Adipocyte (in vitro differentiated cells): ENCODE measurements at places on chromosomes 4 and X.

DNA sequence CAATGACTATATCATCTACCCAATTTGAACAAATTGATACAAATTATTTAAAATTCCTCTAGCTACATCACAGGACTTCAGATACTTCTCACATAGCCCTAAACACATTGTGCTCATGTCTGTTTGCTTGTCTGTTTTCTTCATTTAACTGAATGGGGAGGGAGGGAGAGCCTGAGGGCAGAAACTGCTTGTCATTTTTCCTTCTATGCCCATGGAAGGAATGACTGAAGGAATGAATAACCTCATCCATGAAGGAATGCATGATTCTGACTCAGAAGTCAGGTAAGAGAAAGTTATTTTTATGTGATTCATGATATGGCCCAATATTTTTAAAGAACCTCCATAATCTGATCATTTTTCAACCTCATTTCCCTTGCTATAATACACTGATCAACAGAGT, 418.0 kb upstream of the PITX2 start:
- peak; percentile 6 for DNase-seq

DNA sequence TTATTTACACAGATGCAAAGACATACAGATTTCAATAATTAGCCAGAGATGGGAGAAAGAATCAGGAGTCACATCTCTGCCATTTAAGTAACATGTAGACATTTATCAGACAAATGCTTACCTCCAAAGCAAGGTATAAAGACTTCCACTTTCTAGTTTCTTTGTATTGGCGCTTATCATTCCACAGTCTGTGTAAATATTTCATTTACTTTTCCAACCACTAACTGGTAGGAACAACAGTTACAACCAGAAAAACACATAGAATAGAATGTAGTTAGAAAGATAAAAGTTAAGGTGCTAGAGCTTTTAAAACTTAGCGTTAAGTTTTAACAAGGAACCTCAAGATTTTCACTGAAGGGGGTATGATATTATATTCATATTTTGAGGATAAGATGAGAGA, 40.9 kb upstream of the UGT2B4 start:
- DNase-seq = no peak

- DNase-seq = peak; percentile 37
Measured at GRCh38 chr4:81343046-81343445, 128.0 kb upstream of the PRKG2 start.

- no peak for DNase-seq
Measured at GRCh38 chrX:132463411-132463810, 25.4 kb downstream of the MBNL3 start.

GRCh38 chr4:2650276-2650675, 105.9 kb downstream of the TNIP2 start:
- DNase-seq = no peak

DNA sequence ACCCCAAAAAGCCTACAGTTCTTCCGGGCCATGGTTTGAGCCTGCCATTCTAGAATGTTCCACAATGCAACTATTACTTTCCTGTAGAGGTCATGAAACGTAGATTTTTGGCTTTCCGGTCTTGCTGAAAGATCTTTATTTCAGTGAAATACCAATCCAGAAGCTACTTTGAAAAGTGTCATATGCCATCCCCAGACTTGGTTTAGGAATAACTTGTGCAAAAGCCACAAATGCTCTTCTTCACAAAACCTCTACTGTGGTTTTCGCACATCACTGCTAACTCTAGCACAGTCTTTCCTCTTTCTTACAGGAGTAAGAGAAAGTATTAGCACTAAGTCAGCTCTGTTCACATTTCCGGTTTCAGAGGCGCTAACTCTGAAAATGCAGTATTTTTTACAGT, 12.7 kb upstream of the CD40LG start:
- no peak for DNase-seq

DNA sequence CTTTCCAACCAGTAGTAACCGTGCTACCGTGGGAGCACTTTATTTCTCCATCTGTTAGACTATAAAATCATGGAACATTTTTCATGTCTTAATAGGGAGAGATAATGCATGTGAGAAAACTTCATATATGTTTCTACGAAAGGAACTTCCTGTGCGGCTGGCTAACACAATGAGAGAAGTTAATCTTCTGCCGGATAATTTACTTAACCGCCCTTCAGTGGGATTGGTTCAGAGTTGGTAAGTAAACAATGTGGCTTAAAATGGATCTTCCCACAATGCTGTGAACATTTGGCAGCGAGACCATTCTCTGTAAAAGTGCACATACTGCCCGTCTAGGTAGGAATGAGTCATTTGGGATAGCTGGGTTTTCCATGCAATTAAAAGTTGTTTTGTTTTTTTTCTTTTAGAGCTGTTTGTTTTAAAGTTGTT, 29.6 kb downstream of the PDK3 start:
- peak; percentile 59 for DNase-seq

GRCh38 chrX:132858018-132858417, 100.4 kb downstream of the HS6ST2 start:
- DNase-seq = no peak

DNA sequence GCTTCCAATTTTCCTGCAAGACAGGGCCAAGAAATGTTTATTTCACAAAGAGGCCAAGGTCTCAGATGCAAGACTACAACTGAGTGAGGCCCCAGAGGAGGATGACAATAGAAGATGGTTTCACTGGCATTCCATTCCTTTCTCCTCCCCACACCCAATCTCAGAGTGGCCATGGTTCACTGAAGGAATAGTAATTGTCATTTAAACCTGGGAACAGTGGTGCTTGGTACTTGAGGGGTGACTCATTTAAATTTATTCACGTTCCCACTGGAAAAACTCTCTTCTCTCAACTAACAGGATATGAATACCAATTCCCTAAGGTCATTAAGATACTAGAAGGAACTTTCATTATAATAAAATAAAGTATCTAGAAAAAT, 35.3 kb upstream of the CXCL8 start:
- peak; percentile 56 for DNase-seq

- no peak for DNase-seq
Measured at GRCh38 chr4:52883707-52884669, 21.9 kb downstream of the RASL11B start.

DNA sequence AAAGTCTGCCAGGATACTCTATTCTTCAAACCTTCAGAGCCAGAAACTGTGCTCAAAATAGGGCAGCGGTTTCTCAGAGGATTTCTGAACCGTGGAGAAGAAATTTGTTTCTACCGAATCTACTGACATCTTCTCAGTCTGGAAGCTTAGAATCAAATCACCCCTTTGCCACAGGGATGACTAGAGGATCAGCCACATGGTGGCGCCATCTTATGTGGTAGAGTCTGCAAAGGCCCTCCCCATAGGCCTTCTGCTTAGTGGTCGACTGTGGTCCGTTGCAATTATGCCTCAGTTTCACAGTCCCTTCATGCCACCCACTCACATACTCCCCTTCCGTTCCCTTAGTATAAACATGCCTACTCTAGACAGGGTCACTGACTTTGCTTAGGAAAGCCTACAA, 680.7 kb upstream of the SPANXN1 start:
- no peak for DNase-seq

DNA sequence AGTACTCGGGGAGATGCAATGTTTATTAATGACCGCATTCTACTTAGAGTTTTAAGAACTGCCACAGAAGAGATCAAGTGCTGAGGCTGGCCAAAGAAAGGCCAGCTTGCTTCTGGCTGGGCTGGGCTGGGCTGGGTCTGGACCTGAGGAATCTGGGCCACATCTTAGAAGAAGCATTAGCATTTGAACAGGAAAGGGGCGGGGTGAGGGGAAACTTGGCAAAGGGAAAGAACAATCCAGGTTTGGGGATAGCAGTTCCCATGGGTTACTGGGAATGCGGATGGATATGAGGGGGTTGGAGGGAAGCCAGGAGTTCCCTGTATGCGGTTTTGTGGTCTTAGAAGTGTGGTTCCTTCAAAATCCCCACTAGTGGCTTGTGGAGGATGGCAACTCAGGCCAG, 83.3 kb downstream of the CLDN34 start:
- no peak for DNase-seq

- no peak for DNase-seq
Measured at GRCh38 chrX:50103176-50103575, 97.6 kb downstream of the AKAP4 start.

GRCh38 chr4:84582988-84583875, at the start of gene CDS1:
CDS1 (plus strand) TSS chr4:84583127; CDS start chr4:84583402, 275 bp downstream.
- DNase-seq = peak; percentile 39

DNA sequence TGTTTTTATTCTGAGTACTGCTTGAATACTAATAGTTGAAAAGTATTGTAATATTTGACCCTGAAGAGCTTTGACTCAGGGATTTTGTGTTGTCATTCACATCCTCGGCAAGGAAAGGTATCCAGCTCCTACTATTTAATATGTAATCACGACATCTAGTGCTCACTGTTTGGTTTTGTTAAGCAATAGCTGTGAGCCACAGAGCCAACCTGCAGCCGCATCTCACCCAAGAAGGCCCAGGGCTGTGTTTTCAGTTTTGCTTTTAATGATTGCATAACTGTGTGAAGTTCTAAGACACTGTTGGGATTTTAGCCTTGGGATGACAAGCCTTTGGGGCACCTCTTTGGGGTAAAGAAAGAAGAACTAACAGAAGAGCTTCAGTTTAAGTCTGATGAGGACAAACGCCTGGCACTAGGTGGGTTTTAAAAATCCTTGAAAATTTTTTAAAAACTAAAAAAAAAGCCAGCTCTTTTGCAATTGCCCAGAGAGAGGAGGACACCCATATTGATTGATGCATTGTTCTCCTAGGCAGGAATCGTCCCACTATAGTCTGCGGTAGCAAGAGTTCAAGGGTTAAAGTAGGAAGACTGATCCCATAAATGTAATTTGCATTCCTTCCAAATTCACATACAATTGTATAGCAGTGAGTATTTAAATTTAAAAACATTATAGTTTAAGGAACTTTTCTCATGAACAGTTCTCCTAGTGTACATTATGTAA, 157.8 kb downstream of the RELL1 start:
- no peak for DNase-seq

GRCh38 chr4:1407657-1408333, 1.6 kb upstream of the NKX1-1 start:
- DNase-seq = no peak

DNA sequence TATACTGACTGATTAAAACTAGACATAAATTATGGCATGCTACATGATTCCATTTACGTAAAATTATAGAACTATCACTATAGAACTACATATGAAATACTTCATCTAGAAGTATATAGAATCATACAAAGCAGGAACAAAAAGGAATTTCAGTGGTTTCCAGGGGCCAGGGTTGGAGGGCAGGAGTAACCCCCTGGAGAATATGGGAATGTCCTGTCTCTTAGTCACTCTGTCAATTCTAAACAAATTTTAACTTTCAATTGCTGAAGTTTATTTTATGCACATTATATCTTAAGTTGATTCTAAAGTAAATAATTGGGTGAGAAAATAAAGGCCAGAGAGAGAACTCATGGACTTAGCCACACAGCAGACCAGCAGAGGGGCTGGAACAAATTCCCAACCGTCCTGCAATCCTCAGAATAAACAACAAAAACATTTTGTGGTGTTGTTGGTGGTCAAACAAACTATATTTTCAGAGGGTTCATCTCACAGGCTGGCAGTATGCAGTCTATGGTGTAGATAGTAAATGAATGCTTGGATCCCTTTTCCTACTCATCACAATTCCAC, 476.9 kb upstream of the SLIT2 start:
- peak; percentile 12 for DNase-seq

DNA sequence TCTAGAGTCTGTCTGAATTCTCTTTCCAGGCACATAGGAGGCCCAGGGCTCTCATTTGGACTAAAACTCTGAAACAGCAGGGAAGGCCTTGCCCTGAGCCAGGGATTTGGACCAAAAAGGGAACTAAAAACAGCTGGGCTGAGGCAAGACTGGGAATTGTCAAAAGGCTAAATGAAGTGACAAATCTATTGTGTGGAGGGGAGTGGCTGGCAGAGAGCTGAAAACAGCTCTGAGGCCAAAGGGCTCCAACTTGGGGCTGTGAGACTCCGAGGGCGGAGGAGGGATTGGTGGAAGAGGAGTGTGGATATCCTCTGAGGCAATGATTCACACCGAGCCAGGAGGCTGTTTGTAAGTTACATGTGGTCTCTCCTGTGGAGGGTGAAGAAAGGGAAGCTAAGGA, 63.2 kb downstream of the PHEX start:
- no peak for DNase-seq

- DNase-seq = no peak
Measured at GRCh38 chr4:138307319-138307718, 65.2 kb upstream of the SLC7A11 start.
